GM18507 (cell line): ENCODE measurements at places on chromosomes 6 and 20.

- DNase-seq: no peak
These were observed 802.1 kb upstream of the FLRT3 start for GRCh38 chr20:15139522-15139921.

- DNase-seq: no peak
These were observed 403.6 kb upstream of the GJE1 start for GRCh38 chr6:141729146-141729545.

GRCh38 chr6:10630178-10630577 lies 64.2 kb downstream of the C6orf52 start:
- no peak for DNase-seq

DNA sequence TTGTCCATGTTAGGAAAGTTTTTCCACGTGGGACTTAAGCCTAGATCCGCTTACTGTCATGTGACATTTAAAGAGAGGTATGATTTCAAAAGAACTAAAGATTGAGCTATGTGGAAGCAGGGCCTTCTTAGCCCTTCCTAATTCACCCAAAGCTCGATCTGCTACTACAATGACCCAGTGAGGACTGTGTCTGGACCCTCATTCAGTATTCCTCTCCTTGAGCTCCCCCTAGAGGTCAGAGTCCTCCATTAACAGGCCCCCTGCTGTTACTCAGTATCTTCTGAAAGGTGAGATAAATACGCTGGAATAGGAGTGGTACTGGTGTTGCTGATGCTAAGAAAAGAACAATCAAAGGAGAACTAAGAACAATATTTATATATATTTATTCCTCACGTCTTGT lies 414.0 kb downstream of the GJA1 start:
- peak; percentile 8 for DNase-seq

GRCh38 chr20:39124064-39124463 lies 161.9 kb downstream of the DHX35 start:
- no peak for DNase-seq

DNA sequence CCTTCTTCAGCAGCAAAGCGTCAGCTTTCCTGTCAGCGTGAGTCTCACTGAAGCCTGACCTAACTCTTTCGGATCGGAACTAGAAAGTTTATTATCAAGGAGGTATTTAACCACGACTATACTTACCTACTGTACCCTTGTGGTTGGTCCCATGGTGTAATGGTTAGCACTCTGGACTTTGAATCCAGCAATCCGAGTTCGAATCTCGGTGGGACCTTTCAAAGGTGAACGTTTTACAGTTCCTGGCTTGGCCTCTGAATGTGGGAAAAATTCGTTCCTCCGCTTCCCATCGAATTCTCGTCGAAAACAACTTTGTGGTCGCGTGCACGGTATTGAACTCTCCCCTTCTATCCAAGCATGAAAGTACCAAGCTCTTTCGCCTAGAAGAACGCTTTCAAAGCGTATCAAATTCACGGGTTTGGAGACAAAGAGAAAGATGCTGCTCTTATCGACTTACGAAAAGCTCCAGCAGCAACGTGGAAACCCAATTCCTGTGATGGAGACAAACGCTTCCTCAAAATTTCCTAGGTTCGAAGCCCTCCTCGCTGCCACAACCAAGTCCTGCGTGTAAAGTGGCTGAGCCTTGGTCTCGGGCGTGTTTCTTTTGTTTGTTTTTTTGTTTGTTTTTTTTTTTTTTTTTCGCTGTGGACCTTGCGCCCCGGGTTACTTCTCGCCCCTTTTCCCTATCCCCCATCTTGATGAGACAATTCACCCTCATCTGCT lies 63.7 kb downstream of the GPX5 start:
- DNase-seq: no peak
